Panc1 (cell line): ENCODE measurements at places on chromosomes 4 and X. TPM values are rescaled to one million over a fixed set of nuclear protein-coding genes. Genes with fewer than 3 reads are reported as not detected.

The TSPAN7 gene
- total RNA-seq = 0.13 TPM

The REELD1 gene
- total RNA-seq = not detected

The EDA gene
- 0.23 TPM for total RNA-seq

The KCNIP4 gene
- total RNA-seq = not detected
